ENCODE measurements at places on chromosomes 11 and 22. TPM values are rescaled to one million over a fixed set of nuclear protein-coding genes. Genes with fewer than 3 reads are reported as not detected.
A peak's percentile ranks its signal among the peaks of the same experiment; 100 is the strongest.

GRCh38 chr22:19874307-19875060, 19.8 kb upstream of the GNB1L start:
- peak; percentile 31 for DNase-seq

GRCh38 chr11:120186774-120187591, 23.8 kb upstream of the OAF start:
- DNase-seq: peak; percentile 59

DNA sequence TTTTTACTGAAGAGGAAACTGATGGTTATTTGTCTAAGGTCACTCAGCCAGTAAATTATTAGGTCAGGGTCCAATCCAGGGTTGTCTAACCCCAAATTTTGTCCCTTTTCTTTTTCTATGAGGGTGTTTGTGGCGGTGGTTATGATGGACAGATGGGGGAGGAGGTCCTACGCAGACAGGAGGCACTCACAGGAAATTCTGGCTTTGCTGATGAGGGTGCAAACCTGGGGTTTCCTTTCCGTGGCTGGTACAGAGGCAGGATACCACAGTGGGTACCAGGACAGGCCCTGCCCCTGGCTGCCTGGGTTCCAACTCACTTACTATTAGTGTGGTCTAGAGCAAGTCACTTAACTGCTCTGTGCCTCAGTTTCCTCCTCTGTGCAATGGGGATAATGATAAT, 91.0 kb downstream of the RRM1 start:
- no peak for DNase-seq

GRCh38 chr22:19892925-19893324, 38.3 kb upstream of the GNB1L start:
- DNase-seq: no peak

Gene INS
- not detected for total RNA-seq

Gene F2
- total RNA-seq: not detected

Gene OR51E2
- total RNA-seq: not detected
